CD8-positive, alpha-beta memory T cell (primary cell): ENCODE measurements at places on chromosomes 1 and 21. TPM values are rescaled to one million over a fixed set of nuclear protein-coding genes. Genes with fewer than 3 reads are reported as not detected.

Gene MEGF6
- total RNA-seq = 12.0 TPM

Gene MATN1
- total RNA-seq = 0.59 TPM

Gene LRRC3
- total RNA-seq = 0.90 TPM

Gene C21orf58
- total RNA-seq = 13.4 TPM

Gene NEGR1
- not detected for total RNA-seq

Gene NPHS2
- total RNA-seq = not detected

GRCh38 chr1:212255705-212256307 is 29.4 kb upstream of the PPP2R5A start:
- no peak for DNase-seq
- peaks cover 59% of the 10 kb centered on the region for H3K4me1 ChIP-seq
- H3K27me3 ChIP-seq = no peaks in the 10 kb centered on the region
- no peaks in the 10 kb centered on the region for H3K36me3 ChIP-seq

GRCh38 chr1:226496453-226497015 is 52.0 kb upstream of the STUM start:
- H3K36me3 ChIP-seq = no peaks in the 10 kb centered on the region
- no peak overlapping the region for H3K4me3 ChIP-seq
- no peaks in the 10 kb centered on the region for H3K27me3 ChIP-seq

DNA sequence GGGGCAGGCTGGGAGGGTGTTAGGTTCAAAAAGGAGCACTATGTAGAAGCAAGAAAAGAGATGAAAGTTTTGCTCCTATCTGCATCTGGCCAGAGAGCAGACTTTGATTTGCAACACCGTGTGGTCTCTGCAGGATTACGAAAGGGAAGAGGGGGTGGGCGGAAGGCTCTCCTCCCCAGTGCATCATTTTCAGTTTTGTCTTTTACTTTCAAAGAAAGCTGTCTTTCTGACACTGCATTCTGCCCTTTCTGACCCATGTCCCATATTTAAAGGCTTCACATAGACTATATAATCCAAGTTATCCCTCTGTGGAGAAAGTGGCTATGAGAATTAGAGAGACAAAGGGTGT is 126.5 kb downstream of the RHOU start:
- no peaks in the 10 kb centered on the region for H3K27me3 ChIP-seq
- no peak for DNase-seq

- H3K36me3 ChIP-seq = no peaks in the 10 kb centered on the region
- peaks cover 12% of the 10 kb centered on the region for H3K4me1 ChIP-seq
- no peak for DNase-seq
These were observed 437.0 kb downstream of the MATN1 start for GRCh38 chr1:30286241-30286987.

DNA sequence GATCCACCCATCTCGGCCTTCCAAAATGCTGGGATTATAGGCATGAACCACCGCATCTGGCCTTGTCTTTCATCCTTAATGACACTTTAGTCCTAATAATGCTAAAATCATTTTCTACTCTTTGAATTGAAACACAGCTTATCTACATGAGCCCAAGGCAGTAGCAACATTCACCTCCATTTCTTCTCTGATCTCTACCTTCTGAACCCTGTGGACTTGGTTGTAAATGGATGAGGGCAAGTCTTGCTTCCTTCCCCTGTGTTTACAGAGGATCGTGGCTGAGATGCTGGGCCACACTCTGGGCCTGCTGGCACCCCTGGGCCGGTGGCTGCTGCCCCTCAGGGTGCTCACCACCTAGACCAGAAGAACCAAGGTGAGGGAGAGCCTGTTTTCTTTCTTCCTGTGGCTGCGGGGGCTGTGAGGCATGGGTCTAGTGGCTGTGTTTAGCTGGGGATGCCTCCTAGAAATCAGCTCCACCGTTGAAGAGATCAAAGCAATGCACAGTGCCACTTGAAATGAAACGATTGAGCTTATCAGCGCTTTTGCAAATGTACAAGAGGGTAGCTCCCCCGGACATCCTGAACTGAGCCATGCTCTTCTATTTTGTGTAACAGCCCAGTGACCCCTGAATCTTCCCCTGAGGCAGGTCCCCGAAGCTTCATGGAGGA is 32.2 kb upstream of the LGALS8 start:
- no peaks in the 10 kb centered on the region for H3K27me3 ChIP-seq
- H3K36me3 ChIP-seq = no peaks in the 10 kb centered on the region
- H3K4me3 ChIP-seq = no peak overlapping the region
- DNase-seq = no peak

GRCh38 chr1:1406101-1406820 is 832 bp downstream of the MRPL20 start:
- H3K27me3 ChIP-seq = no peaks in the 10 kb centered on the region
- H3K4me3 ChIP-seq = peak overlapping the region; percentile 94
- H3K4me1 ChIP-seq = peaks cover 41% of the 10 kb centered on the region
- DNase-seq = no peak

GRCh38 chr1:117143172-117143571 is 21.6 kb upstream of the TRIM45 start:
- H3K4me1 ChIP-seq = no peaks in the 10 kb centered on the region
- H3K4me3 ChIP-seq = no peak overlapping the region
- DNase-seq = no peak
- no peak overlapping the region for H3K27ac ChIP-seq
- no peaks in the 10 kb centered on the region for H3K27me3 ChIP-seq

DNA sequence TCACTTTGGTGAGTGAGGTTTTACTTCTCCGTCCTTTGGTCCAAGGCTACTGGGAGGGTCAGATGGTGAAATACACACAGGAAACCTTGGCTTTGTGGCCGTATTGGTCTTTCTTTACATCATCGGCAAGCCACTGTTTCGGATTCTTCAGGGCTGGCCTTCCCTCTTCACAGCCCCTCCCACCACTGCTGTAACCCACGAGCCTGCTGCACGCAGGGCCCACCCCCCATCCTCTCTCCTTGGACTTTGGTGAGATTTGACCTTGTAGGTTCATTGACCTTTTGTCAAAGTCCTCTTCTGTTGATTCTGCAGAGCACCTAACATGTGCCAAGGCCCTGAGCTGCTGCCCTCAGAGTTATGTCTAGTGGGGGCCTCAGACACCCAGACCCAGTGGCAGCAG is 328.6 kb downstream of the CAMTA1 start:
- no peak overlapping the region for H3K4me3 ChIP-seq
- H3K27ac ChIP-seq = no peak overlapping the region
- H3K4me1 ChIP-seq = no peaks in the 10 kb centered on the region

- peaks cover 10% of the 10 kb centered on the region for H3K27me3 ChIP-seq
- H3K4me3 ChIP-seq = no peak overlapping the region
- no peak overlapping the region for H3K27ac ChIP-seq
These were observed 1.6 kb downstream of the TLCD4 start for GRCh38 chr1:95118710-95119109.

GRCh38 chr1:183544598-183545297 is 45.5 kb downstream of the NCF2 start:
- no peak for DNase-seq
- H3K27me3 ChIP-seq = no peaks in the 10 kb centered on the region
- H3K4me3 ChIP-seq = no peak overlapping the region
- no peaks in the 10 kb centered on the region for H3K4me1 ChIP-seq

GRCh38 chr21:34336245-34336644 is 27.6 kb upstream of the KCNE2 start:
- no peak overlapping the region for H3K4me3 ChIP-seq
- H3K27ac ChIP-seq = no peak overlapping the region
- no peaks in the 10 kb centered on the region for H3K27me3 ChIP-seq
- no peak for DNase-seq
- H3K4me1 ChIP-seq = no peaks in the 10 kb centered on the region

- no peak for DNase-seq
- H3K4me3 ChIP-seq = no peak overlapping the region
- no peaks in the 10 kb centered on the region for H3K27me3 ChIP-seq
- H3K27ac ChIP-seq = no peak overlapping the region
These were observed 175.2 kb downstream of the KCNT2 start for GRCh38 chr1:196433000-196433399.

GRCh38 chr1:7398982-7399381 is 372.1 kb upstream of the VAMP3 start:
- no peaks in the 10 kb centered on the region for H3K36me3 ChIP-seq
- no peak for DNase-seq
- H3K27me3 ChIP-seq = no peaks in the 10 kb centered on the region
- H3K4me1 ChIP-seq = no peaks in the 10 kb centered on the region
